Activated naive CD8-positive, alpha-beta T cell treated with anti-CD3 and anti-CD28 coated beads, Interleukin-2, amount 10 ng/mL, durations not matched to agents 7 days and 5 days (primary cell): ENCODE measurements at places on chromosomes 16 and 17. TPM values are rescaled to one million over a fixed set of nuclear protein-coding genes. Genes with fewer than 3 reads are reported as not detected.

GRCh38 chr16:50593410-50594150 is 45.4 kb downstream of the NKD1 start:
- peaks cover 13% of the 10 kb centered on the region for H3K4me1 ChIP-seq
- H3K27ac ChIP-seq: no peak overlapping the region
- no peaks in the 10 kb centered on the region for H3K27me3 ChIP-seq
- H3K36me3 ChIP-seq: no peaks in the 10 kb centered on the region
- no peak overlapping the region for H3K4me3 ChIP-seq

The TBX6 gene
- 3.0 TPM for total RNA-seq

The CHMP6 gene
- 33.0 TPM for total RNA-seq

- H3K4me1 ChIP-seq: no peaks in the 10 kb centered on the region
- no peak for DNase-seq
- H3K4me3 ChIP-seq: no peak overlapping the region
- no peak overlapping the region for H3K27ac ChIP-seq
- no peaks in the 10 kb centered on the region for H3K27me3 ChIP-seq
- H3K36me3 ChIP-seq: no peaks in the 10 kb centered on the region
These were observed 303.0 kb upstream of the ZFHX3 start for GRCh38 chr16:73350707-73351452.

The RAB26 gene
- total RNA-seq: 0.40 TPM

DNA sequence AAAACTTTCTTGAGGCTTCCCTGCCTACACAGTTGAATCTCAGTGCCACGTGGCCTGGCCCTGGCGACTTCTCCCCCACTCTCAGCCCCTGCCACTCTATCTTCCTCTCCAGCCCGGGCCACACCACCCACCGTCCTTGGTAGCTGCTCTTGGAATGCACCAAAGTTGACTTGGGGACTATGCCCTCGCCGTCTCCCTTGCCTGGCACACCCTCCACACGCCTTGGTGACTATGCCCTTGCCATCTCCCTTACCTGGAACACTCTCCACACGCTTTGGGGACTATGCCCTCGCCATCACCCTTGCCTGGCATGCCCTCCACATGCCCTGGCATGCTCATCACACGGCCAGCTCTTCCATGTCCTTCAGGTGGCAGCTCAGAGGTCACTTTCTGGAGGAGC is 15.5 kb upstream of the TVP23A start:
- H3K27me3 ChIP-seq: peaks cover 21% of the 10 kb centered on the region
- no peak overlapping the region for H3K27ac ChIP-seq
- no peaks in the 10 kb centered on the region for H3K36me3 ChIP-seq
- no peak for DNase-seq

- H3K27me3 ChIP-seq: no peaks in the 10 kb centered on the region
- peak overlapping the region; percentile 97 for H3K4me3 ChIP-seq
- H3K27ac ChIP-seq: peak overlapping the region; percentile 99
- no peak for DNase-seq
These were observed 526 bp downstream of the ZZEF1 start for GRCh38 chr17:4142107-4142900.

DNA sequence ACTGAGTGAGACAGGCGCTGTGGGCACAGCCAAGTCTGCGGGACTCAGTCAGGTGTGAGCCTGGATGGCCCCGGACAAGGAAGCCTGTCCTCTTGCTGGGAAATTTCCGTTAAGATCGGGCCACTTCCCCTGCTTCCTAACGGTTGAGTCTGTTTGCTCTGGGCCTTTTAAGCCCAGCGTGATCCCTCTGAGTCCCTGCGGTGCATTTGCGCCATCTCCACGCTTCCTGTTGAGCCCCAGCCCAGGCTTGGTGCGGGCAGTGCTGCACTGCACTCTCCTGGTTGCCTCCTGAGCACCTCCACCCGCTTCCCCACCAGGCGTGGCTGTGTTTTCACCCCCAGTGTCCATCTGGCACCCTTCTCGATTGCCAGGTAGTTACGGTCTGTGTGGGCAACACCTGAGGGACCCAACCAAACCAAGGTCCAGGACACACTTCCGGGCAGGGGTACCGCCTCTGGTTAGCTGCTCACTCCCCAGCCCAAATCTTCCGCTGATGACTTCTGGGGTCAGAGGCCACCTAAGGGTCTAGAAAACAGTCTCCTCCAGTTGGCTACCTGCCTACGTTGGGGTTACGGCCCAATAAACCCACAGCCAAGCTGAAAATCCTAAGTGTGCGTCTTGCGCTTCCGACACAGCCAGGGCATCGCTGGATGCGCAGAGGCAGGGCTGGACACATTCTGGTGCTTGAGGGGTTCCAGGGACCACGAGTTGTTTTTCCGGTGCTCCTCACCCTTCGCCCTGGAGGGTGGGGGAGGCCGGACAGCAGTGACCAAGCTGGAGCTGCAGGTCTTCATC is 1.4 kb upstream of the SLC25A10 start:
- peak overlapping the region; percentile 86 for H3K27ac ChIP-seq
- H3K4me1 ChIP-seq: peaks cover 18% of the 10 kb centered on the region
- H3K36me3 ChIP-seq: peaks cover 8% of the 10 kb centered on the region
- H3K4me3 ChIP-seq: peak overlapping the region; percentile 78

The HOXB7 gene
- 1.0 TPM for total RNA-seq

The TBC1D3H gene
- total RNA-seq: 2.6 TPM

The GDE1 gene
- 22.6 TPM for total RNA-seq

- H3K4me1 ChIP-seq: no peaks in the 10 kb centered on the region
- H3K36me3 ChIP-seq: no peaks in the 10 kb centered on the region
- no peaks in the 10 kb centered on the region for H3K27me3 ChIP-seq
- H3K27ac ChIP-seq: no peak overlapping the region
- no peak for DNase-seq
These were observed 24.0 kb downstream of the MMP15 start for GRCh38 chr16:58049232-58050185.

- H3K27ac ChIP-seq: peak overlapping the region; percentile 73
- no peaks in the 10 kb centered on the region for H3K27me3 ChIP-seq
- peak; percentile 52 for DNase-seq
- H3K36me3 ChIP-seq: peaks cover 32% of the 10 kb centered on the region
These were observed 27.9 kb downstream of the MBTPS1 start for GRCh38 chr16:84088695-84089395.

GRCh38 chr16:86504315-86505184 is 5.8 kb upstream of the FOXF1 start:
- H3K27me3 ChIP-seq: peaks cover 90% of the 10 kb centered on the region
- no peak overlapping the region for H3K27ac ChIP-seq
- no peak for DNase-seq
- no peaks in the 10 kb centered on the region for H3K36me3 ChIP-seq
- H3K4me1 ChIP-seq: peaks cover 15% of the 10 kb centered on the region

DNA sequence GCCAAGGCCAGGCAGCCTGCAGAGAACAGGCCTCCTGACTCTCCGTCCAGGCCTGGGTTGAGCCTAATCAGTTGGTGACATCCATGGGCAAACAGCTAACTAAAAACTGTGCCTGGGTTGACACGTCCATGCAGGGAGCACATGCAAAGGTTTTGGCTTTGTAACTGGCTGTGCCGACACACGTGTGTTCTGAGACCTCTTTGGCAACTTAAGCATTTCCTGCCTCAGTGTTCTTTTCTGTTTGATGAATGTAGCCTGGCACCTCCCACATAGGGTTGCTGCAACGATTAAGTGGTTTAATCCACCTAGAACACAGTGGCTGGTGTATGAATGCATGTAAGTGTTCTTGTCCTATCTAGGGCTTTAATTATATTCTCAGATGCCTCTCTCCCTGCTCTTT is 3.2 kb downstream of the BCO1 start:
- no peak overlapping the region for H3K27ac ChIP-seq
- no peak overlapping the region for H3K4me3 ChIP-seq

- no peak overlapping the region for H3K27ac ChIP-seq
- peaks cover 51% of the 10 kb centered on the region for H3K4me1 ChIP-seq
- H3K4me3 ChIP-seq: no peak overlapping the region
- H3K36me3 ChIP-seq: peaks cover 74% of the 10 kb centered on the region
- DNase-seq: no peak
- no peaks in the 10 kb centered on the region for H3K27me3 ChIP-seq
These were observed 19.8 kb downstream of the IL4R start for GRCh38 chr16:27333549-27333948.

DNA sequence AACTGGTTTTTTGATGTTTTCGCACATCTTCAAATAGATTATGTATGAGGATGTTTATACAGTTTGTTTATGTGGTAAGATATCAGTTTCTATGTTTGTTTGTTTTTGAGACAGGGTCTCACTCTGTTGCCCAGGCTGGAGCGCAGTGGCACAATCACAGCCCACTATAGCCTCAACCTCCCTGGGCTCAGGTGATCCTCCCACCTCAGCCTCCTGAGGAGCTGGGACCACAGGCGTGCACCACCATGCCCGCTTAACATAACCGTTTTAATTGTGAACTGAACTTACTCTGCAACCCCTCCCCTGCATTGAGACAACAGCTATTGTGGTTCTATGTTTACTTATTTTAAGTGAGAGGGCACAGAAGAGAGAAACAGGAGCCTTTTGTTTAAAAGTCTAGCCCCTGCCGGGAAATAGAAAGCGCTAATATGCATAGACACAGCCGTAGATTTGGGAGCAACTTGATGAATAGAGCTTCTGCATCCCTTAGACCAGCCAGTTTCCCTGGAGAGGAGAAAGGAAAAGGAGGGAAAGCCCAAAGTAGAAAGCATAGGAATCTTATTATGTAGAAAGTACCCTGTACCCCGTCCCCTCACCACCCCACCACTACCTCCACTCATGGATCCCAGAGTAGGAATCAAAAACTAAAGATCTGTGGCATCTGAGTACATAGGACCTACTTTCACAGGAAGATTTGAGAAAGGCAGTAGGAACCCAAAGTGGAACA is 19.6 kb upstream of the APPBP2 start:
- H3K36me3 ChIP-seq: no peaks in the 10 kb centered on the region
- no peak overlapping the region for H3K27ac ChIP-seq
- H3K27me3 ChIP-seq: no peaks in the 10 kb centered on the region
- no peak overlapping the region for H3K4me3 ChIP-seq
- no peaks in the 10 kb centered on the region for H3K4me1 ChIP-seq
- DNase-seq: no peak

GRCh38 chr16:14509675-14510132 is 120.4 kb downstream of the PARN start:
- peaks cover 6% of the 10 kb centered on the region for H3K36me3 ChIP-seq
- peaks cover 4% of the 10 kb centered on the region for H3K4me1 ChIP-seq
- no peak overlapping the region for H3K27ac ChIP-seq
- no peak for DNase-seq
- H3K27me3 ChIP-seq: no peaks in the 10 kb centered on the region

DNA sequence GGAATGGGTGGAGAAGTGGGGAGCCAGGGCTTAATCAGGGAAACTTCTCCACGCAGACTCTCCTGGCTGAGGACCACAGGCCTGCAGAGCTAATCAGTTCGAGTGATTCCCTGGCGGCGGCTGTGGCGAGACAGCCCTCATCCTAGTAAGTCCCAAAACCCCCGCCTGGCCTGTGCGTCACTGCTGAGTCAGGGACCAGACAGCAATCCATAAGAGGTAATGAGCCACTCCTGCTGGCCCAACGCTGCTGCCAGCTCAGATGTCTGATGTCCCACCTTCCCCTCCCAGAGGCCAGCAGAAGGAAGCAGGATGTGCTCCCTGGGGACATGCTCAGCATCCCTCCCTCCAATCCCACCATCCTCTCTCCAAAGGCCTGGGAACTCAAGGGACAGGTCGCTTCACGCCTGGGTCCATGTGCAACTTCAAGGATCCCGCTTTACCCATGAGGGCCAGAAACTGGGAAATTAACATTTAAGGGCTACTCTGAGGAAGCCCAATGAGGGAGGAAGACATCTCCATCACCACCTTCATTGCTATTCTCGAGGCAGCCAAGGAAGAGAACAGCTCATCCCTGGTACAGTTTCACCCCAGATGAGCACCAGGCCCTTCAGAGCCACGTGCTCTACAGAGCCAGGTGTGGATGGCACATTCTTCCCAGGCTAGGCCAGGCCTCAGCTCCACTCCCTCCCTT is 7.9 kb downstream of the ACLY start:
- no peak overlapping the region for H3K4me3 ChIP-seq
- no peak overlapping the region for H3K27ac ChIP-seq
- no peak for DNase-seq

GRCh38 chr17:10107316-10108165 is 90.9 kb downstream of the GAS7 start:
- no peaks in the 10 kb centered on the region for H3K36me3 ChIP-seq
- no peak overlapping the region for H3K27ac ChIP-seq
- DNase-seq: no peak
- H3K4me1 ChIP-seq: peaks cover 2% of the 10 kb centered on the region
- H3K27me3 ChIP-seq: peaks cover 9% of the 10 kb centered on the region

DNA sequence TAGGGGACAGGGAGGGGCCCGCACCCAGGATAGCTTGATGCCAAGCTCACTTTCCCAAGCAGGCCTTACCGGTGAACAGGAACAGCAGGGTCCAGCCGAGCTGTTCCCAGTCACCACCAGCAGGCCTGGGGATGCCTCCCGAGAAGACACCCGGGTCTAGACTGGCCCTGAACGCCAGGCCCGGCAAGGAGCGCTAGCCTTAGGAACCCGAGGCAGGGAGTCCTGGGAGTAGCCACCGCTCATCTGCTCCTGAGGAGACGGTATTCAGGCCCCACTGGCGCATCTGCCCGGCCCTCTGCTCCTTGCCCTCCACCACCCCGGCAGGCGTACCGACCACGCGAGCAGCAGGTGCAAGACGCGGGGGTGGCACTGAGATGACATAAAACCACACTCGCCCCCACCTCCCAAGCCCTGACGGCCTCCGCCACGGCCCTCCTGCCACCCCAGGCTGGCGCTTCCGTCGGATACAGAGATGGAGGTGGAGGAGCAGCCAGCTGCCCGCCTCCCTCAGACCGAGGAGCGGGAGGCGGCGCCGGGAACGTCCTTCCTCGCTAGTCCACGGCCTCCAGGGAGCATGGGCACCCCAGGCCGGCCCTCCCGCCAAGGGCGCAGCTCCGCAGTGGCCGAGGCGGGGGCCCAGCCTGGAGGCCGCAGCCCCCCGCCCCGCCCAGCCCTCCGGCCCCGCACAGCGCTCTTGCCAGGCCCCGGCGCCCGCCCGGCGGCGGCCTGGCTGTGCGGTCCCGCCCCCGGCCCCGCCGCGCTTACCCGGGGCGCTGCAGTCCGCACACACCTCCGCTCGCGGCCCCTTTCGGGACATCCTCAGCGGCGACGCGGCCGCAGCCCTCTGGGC is 661 bp downstream of the GIT1 start:
- peak overlapping the region; percentile 97 for H3K4me3 ChIP-seq
- no peaks in the 10 kb centered on the region for H3K27me3 ChIP-seq
- DNase-seq: peak; percentile 68
- peak overlapping the region; percentile 51 for H3K27ac ChIP-seq
- H3K36me3 ChIP-seq: no peaks in the 10 kb centered on the region

- H3K36me3 ChIP-seq: peaks cover 23% of the 10 kb centered on the region
- H3K4me1 ChIP-seq: peaks cover 22% of the 10 kb centered on the region
- no peaks in the 10 kb centered on the region for H3K27me3 ChIP-seq
- DNase-seq: no peak
- no peak overlapping the region for H3K4me3 ChIP-seq
These were observed 16.9 kb downstream of the NARF start for GRCh38 chr17:82475458-82475857.

GRCh38 chr16:57720142-57720575 is 15.4 kb upstream of the KATNB1 start:
- no peaks in the 10 kb centered on the region for H3K36me3 ChIP-seq
- DNase-seq: peak; percentile 74
- no peak overlapping the region for H3K4me3 ChIP-seq
- peaks cover 2% of the 10 kb centered on the region for H3K4me1 ChIP-seq
- no peak overlapping the region for H3K27ac ChIP-seq
